ENCODE measurements at places on chromosomes 13 and 19. TPM values are rescaled to one million over a fixed set of nuclear protein-coding genes. Genes with fewer than 3 reads are reported as not detected.
A peak's percentile ranks its signal among the peaks of the same experiment; 100 is the strongest.

The SERPINE3 gene
- total RNA-seq: not detected

The FBL gene
- total RNA-seq: 330 TPM

The SSC5D gene
- 0.42 TPM for total RNA-seq

The LRRC63 gene
- total RNA-seq: 1.5 TPM

The MAB21L1 gene
- total RNA-seq: not detected

The SHISA7 gene
- not detected for total RNA-seq

The CILP2 gene
- total RNA-seq: 0.25 TPM

The PSG2 gene
- not detected for total RNA-seq

The SIX5 gene
- 0.85 TPM for total RNA-seq

The C1QTNF9 gene
- not detected for total RNA-seq

The RAVER1 gene
- 69.3 TPM for total RNA-seq

GRCh38 chr13:60986301-60986700, 429.3 kb downstream of the PCDH20 start:
- H3K27me3 ChIP-seq: no peaks in the 10 kb centered on the region
- H3K4me3 ChIP-seq: no peak overlapping the region
- H3K36me3 ChIP-seq: no peaks in the 10 kb centered on the region

DNA sequence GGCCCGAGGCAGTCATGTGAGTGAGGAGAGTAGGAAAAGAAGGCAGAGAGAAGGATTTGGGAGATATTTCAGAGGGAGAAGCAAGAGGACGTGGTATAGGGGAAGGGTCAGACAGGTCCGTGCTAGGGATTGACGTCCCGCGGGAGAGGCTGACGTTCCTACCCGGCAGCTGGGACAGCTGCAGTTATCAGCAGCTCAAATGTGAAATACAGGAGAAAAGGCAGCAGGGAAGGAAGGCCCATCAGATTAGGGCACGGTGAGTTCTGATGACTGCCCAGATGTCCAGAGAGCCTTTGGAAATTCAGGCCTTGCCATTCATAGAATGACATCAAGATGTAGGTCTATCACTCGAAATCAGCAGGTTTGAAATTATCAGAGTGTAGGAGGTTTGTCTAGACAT, 88.4 kb downstream of the IRS2 start:
- peaks cover 9% of the 10 kb centered on the region for H3K27me3 ChIP-seq
- H3K4me1 ChIP-seq: peaks cover 4% of the 10 kb centered on the region
- no peak overlapping the region for H3K4me3 ChIP-seq

GRCh38 chr13:67186995-67187569, 43.1 kb downstream of the PCDH9 start:
- H3K27ac ChIP-seq: no peak overlapping the region
- DNase-seq: no peak
- H3K4me1 ChIP-seq: no peaks in the 10 kb centered on the region
- H3K27me3 ChIP-seq: no peaks in the 10 kb centered on the region
- H3K36me3 ChIP-seq: no peaks in the 10 kb centered on the region

DNA sequence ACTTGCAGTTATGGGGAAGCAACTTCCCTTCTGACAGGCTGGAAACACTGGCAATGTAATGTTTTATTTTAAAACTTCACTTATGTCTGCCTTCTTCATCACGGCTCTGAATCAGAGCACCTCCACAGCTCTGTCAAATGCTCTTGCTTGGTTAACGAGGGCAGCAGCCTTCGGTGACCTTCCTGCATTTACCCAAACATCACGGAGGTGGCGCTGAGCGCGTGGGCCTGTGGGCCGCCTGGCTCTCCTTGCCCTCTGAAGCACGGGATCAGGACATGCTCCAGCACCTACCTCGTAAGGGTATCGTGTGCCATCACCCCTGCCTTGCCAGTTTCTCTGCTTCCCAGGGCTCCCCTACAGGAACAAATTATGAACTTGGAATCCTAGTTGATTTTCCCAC, 310.0 kb downstream of the TEX29 start:
- no peak overlapping the region for H3K4me3 ChIP-seq
- no peak overlapping the region for H3K27ac ChIP-seq
- no peaks in the 10 kb centered on the region for H3K36me3 ChIP-seq
- H3K4me1 ChIP-seq: no peaks in the 10 kb centered on the region
- no peak for DNase-seq

DNA sequence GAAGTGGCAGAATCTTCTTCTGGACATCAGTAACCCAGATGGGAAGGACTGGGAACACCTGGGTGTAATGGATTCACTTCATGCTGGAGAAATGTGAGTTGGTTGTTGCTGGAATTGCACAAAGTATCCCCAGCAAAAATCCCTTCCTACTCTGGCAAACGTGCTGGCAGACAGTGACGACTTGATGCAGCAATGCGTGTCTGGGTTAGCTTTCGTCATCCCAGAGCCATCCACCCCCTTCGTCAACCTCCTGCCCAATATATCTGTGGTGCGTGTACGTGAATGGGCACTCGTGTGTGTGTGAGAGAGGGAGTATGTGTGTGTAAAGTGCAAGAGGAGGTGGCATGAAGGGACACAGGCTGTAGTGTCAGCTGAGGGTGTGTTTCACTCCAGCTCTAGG, 70.9 kb downstream of the TM9SF2 start:
- peaks cover under 1% of the 10 kb centered on the region for H3K36me3 ChIP-seq
- H3K27ac ChIP-seq: no peak overlapping the region
- DNase-seq: no peak
- H3K4me3 ChIP-seq: no peak overlapping the region
- H3K4me1 ChIP-seq: peaks cover 5% of the 10 kb centered on the region

GRCh38 chr13:20271441-20271840, 39.3 kb upstream of the GJB6 start:
- no peak overlapping the region for H3K4me3 ChIP-seq
- peaks cover 11% of the 10 kb centered on the region for H3K27me3 ChIP-seq
- no peaks in the 10 kb centered on the region for H3K4me1 ChIP-seq
- H3K36me3 ChIP-seq: no peaks in the 10 kb centered on the region

GRCh38 chr13:33146843-33147611, 130.8 kb downstream of the KL start:
- peaks cover 4% of the 10 kb centered on the region for H3K27me3 ChIP-seq
- no peak for DNase-seq
- H3K27ac ChIP-seq: no peak overlapping the region
- peaks cover 10% of the 10 kb centered on the region for H3K4me1 ChIP-seq

- peak overlapping the region; percentile 62 for H3K27ac ChIP-seq
- no peaks in the 10 kb centered on the region for H3K27me3 ChIP-seq
- H3K4me3 ChIP-seq: no peak overlapping the region
- peaks cover 16% of the 10 kb centered on the region for H3K4me1 ChIP-seq
Measured at GRCh38 chr19:18074192-18074591, 12.5 kb downstream of the IL12RB1 start.

- H3K27me3 ChIP-seq: no peaks in the 10 kb centered on the region
- no peak overlapping the region for H3K4me3 ChIP-seq
- no peak overlapping the region for H3K27ac ChIP-seq
- peaks cover 78% of the 10 kb centered on the region for H3K36me3 ChIP-seq
- no peak for DNase-seq
- H3K4me1 ChIP-seq: peaks cover 39% of the 10 kb centered on the region
Measured at GRCh38 chr13:31149604-31150003, 12.1 kb downstream of the HSPH1 start.

GRCh38 chr13:43664700-43665191, 122.0 kb downstream of the ENOX1 start:
- H3K4me1 ChIP-seq: peaks cover 10% of the 10 kb centered on the region
- peak overlapping the region; percentile 80 for H3K27ac ChIP-seq
- peak overlapping the region; percentile 33 for H3K4me3 ChIP-seq
- H3K36me3 ChIP-seq: no peaks in the 10 kb centered on the region
- peaks cover 2% of the 10 kb centered on the region for H3K27me3 ChIP-seq

DNA sequence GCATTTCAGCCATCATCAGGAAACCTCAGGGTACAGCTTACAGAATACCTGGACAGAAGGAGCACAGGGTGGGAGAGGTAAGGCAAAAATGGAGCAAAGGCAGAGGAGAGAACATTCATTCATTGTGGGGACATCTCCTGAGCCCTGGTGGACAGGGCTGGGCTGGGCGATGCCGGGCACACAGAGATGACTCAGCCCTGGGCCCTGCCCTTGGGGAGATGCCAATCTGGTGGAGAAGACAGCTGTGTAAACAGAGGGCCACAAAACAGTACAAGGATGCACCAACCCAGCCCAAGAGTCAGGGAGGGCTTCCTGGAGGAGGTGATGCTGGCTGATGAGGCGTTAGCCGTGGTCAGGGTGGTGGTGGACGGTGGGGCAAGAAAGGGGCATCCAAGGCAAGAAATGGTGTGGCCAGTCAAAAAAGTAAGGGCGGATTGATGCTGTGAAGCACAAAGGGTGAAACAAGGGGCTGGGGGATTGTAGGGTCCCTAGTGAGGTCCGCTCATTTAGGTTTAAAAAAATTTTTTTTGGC, 3.6 kb upstream of the HAS1 start:
- peaks cover 18% of the 10 kb centered on the region for H3K27me3 ChIP-seq
- H3K36me3 ChIP-seq: no peaks in the 10 kb centered on the region
- H3K27ac ChIP-seq: no peak overlapping the region
- H3K4me3 ChIP-seq: no peak overlapping the region

DNA sequence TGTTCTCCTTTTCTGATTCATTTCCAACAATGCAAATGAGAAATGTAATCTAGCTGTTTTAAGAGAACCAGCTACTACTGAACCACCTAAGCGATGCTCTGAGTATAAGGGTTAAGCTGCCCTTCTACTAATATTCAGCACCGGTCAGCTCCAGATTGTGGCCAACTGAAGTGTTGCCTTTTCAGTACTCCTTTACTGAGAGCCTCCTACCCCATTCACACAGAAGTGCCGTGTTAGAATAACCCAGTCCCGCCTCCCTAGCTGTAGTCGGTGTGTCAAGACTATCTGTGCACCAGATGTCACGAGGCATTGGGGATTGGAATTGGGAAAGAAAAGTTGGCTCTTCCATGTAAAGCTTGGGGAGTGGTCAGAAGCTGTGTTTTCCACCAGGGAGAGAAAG, 45.4 kb downstream of the FAM124A start:
- DNase-seq: no peak
- H3K27ac ChIP-seq: no peak overlapping the region
- no peak overlapping the region for H3K4me3 ChIP-seq
- H3K36me3 ChIP-seq: no peaks in the 10 kb centered on the region
- no peaks in the 10 kb centered on the region for H3K4me1 ChIP-seq

DNA sequence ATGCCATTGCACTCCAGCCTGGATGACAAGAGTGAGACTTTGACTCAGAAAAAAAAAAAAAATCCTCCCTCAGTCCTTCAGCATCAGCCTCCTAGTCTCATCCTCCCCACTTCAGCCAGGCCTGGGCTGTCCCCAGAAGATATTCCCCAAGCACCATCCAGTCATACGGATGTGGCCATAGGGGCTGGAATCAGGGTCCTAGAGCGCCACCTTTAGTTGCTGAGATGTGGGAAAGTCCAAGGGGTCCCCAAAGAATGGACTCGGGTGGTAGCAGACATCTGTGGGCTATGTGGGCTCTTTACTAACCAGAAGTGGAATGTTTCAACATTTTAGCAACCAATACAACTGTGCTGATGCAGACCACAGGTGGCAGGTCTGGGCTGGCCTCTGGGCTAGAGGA, 3.1 kb upstream of the TYROBP start:
- no peak overlapping the region for H3K27ac ChIP-seq
- peaks cover 28% of the 10 kb centered on the region for H3K4me1 ChIP-seq
- no peak for DNase-seq
- H3K36me3 ChIP-seq: no peaks in the 10 kb centered on the region
- H3K27me3 ChIP-seq: no peaks in the 10 kb centered on the region
- H3K4me3 ChIP-seq: no peak overlapping the region

DNA sequence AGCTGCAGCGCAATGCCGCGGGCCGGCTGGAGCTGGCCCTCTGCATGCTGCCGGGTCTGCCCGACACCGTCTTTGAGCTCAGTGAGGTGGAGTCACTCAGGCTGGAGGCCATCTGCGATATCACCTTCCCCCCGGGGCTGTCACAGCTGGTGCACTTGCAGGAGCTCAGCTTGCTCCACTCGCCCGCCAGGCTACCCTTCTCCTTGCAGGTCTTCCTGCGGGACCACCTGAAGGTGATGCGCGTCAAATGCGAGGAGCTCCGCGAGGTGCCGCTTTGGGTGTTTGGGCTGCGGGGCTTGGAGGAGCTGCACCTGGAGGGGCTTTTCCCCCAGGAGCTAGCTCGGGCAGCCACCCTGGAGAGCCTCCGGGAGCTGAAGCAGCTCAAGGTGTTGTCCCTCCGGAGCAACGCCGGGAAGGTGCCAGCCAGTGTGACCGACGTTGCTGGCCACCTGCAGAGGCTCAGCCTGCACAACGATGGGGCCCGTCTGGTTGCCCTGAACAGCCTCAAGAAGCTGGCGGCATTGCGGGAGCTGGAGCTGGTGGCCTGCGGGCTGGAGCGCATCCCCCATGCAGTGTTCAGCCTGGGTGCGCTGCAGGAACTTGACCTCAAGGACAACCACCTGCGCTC, 3.8 kb upstream of the MAP2K7 start:
- no peak overlapping the region for H3K4me3 ChIP-seq
- no peak overlapping the region for H3K27ac ChIP-seq
- peaks cover 12% of the 10 kb centered on the region for H3K4me1 ChIP-seq
- no peaks in the 10 kb centered on the region for H3K27me3 ChIP-seq

- H3K36me3 ChIP-seq: peaks cover 9% of the 10 kb centered on the region
- peaks cover 47% of the 10 kb centered on the region for H3K4me1 ChIP-seq
- H3K4me3 ChIP-seq: no peak overlapping the region
- no peaks in the 10 kb centered on the region for H3K27me3 ChIP-seq
- H3K27ac ChIP-seq: no peak overlapping the region
Measured at GRCh38 chr13:73278186-73278585, 219.4 kb downstream of the KLF5 start.

DNA sequence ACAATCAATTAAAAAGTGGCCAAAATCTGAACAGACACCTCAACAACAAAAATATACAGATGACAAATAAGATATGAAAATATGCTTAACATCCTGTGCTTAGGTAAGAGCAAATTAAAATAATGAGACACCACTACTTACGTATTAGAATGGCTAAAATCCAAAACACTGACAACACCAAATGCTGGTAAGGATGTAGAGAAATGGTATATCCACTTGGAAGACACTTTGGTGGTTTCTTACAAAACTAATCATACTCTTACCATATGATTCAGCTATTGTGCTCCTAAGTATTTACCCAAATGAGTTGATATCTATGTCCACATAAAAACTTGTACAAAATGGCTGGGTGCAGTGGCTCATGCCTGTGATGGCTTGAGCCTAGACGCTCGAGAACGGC, 51.7 kb upstream of the ZNF599 start:
- H3K4me1 ChIP-seq: no peaks in the 10 kb centered on the region
- no peaks in the 10 kb centered on the region for H3K36me3 ChIP-seq
- H3K27me3 ChIP-seq: no peaks in the 10 kb centered on the region
- no peak for DNase-seq
- H3K4me3 ChIP-seq: no peak overlapping the region

DNA sequence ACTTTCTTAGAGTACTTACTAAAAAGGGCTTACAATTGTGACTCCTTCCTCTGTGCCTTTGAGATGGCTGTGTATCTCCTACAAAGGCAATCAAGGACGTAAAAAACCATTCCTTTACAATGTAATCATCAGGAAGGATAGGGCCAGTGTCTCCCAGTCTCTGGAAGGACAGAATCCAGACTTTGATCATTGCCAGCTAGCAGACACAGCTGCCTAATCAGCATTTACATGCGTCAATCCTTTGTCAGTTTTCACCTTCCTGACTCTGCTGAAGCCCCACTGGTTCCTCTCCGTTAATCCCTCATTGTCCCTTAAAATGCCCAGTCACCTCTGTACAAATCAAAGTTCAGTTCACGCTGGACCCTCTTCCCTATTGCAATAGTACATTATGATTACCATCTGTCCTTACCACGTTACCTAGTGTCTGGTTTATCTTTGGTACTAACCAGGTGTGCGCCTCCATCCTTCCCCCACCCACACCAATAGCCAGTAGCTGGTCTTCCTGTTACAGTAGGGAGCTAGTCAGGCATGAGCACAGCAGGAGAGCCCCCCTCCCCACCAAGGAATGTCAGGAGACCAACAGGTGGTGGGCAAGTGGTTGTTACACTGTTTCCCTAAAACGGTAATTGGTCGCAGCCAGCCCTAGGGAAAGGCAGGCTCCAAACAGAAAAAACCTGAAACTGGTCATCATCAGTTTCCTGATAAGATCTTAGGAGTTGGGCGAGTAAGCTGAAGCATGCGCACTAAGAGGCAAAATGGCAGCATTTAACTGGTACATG, 49.7 kb downstream of the TGDS start:
- no peak for DNase-seq
- H3K4me3 ChIP-seq: no peak overlapping the region
- peaks cover 3% of the 10 kb centered on the region for H3K36me3 ChIP-seq
- H3K4me1 ChIP-seq: peaks cover 28% of the 10 kb centered on the region

Measured in activated CD4-positive, alpha-beta T cell treated with anti-CD3 and anti-CD28 coated beads, Interleukin-2, amount 10 ng/mL, durations not matched to agents 7 days and 5 days (primary cell).